ENCODE measurements at places on chromosomes 12 and 14.
A peak's percentile ranks its signal among the peaks of the same experiment; 100 is the strongest.

- DNase-seq, result no peak
Observed at GRCh38 chr12:67716817-67717216, 68.3 kb downstream of the DYRK2 start.

- DNase-seq, result no peak
Observed at GRCh38 chr14:72290241-72290640, 358.0 kb downstream of the RGS6 start.

GRCh38 chr12:116161588-116161987, 115.9 kb downstream of the MED13L start:
- no peak for DNase-seq

DNA sequence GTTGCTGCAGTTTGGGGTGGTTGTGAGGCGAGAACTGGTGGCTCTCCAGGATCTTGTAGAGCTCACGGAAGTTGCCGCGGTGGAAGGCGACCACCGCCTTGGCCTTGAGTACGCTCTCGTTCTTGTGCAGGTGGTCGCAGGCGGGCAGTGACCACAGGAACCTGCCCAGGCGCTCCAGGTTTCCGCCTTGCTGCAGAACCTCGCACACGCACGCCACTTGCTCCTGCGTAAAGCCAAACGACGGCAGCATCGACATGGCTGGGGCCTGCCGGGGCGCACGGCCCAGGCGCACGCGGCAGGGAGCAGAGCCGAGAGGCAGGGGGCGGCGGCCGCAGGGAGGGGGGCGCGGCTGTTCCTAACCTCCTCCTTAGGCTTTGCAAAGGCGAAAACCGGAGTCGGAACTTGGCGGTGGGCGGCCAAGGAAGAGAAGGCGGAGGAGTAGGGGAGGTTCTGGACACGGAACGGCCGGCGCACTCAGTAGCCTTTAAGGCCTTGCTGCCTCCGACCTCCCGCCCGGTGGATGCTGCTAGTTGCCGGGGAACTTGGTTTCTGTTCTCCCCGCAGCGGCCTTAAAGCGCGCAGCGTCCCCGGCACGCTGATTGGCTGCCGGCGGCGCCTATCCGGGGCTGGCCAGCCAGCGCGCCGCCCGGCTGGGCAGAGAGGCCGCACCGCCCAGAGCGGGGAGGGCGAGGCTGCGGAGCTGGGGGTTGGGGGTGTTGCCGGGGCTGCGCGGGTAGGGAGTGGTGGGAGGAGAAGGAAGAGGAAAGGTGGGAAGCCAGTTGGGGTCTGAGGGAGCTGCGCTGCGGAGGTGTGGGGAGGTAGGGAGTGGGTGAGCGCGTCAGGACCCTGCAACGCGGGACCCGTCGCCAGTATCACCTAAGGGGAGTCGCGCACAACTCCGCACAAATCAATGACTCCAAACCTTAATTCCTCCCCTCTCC, at the start of gene SIX1:
Gene SIX1, minus strand, starts transcription at position 544 of the 941 bp plus-strand sequence. Its CDS starts 288 bp downstream, at position 256.
- peak; percentile 70 for DNase-seq

DNA sequence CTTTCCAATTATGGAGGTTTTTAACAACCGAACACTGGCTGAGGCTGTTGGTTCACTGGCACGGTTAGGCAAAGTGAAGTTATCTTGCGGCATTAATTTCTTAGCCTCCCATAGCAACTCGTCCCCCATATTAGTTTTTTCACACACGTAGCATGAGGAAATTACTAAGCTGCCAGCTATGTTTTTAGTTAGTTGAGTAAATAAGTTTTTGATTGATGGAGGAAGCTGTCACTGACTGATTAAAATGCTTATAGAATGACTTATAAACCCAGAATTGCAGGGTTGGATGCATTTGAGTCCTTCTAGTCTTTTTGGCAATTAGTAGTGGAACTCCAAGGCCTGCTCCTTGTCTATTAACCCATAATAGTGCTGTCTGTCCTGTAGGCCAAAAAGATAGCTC, 97.1 kb downstream of the ALG10 start:
- no peak for DNase-seq

DNA sequence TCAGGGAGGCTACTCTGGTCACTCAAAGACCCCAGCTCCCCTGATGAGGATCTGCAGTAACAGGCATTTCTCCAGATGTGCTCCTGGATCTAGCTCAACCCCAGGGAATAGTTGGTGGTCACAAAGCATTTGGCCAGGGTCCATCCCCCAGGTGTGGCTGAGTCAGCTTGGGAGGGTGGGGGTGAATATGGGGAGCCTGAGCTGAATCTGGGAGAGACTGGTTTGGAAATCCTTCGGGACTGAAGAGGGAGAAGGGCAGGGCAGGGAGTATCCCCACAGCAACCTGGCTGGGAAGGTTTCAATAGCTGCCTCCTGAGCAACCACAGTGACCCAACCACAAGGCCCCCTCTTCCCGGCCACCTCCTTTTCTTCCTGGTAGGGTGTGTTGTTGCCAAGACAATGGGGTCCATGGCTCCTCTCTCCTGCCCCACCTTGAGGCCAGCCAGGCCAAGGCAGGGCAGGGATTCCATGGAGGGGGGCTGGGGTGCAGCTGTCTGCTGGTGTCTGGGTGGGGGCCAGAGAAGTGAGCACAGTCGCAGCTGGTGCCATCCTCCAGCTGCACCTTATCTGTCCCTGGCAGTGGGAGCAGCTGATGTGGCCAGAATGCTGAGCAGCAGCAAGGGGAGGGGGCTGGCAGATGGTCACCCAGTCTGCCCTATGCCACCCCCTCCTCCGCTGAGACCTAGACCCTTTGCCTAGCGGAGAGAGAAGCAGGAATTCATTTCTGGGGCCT, 5.5 kb downstream of the ASIC1 start:
- no peak for DNase-seq

- no peak for DNase-seq
Observed at GRCh38 chr12:108837239-108837638, 20.1 kb downstream of the SSH1 start.

GRCh38 chr12:27143256-27144069, 61.1 kb upstream of the C12orf71 start:
- DNase-seq, result no peak

- no peak for DNase-seq
Observed at GRCh38 chr14:35113308-35113950, 8.4 kb downstream of the PPP2R3C start.

DNA sequence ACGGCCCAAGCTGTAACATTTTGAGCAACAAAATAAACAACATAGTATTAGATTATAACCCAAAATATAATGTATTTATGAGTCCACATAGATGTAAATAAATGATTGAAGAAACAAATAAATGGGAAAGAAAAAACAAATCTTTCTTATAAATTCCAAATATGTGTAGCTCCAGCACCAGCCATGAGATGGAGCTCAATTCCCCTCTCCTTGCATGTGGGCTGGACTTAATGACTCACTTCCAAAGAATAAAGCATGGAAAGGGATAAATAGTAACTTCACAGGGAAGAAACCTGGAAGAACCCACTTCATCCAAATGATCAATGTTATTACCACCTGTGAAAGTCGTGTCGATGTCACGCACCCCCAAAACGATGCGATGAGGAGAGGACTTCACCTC, 158.8 kb downstream of the RPAP3 start:
- DNase-seq, result peak; percentile 11

DNA sequence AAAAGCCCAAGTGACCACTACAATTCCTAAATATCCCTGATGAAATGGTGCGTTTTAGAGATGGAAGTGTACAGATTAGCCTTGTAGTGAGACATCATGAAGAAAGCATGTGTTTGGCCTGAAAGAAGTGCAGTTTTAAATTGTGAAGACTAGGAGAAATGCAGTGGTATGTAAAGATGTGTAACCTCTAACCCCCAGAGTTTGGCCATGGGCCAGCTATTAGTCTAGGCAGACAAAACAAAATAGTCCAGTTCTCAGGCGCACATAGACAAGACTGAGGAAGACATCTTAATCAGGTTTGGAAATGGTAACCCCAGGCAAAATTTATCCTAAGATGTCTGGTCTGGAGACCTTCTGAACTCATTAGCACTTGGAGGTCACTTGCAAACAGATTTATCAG, 23.4 kb downstream of the WBP11 start:
- no peak for DNase-seq

DNA sequence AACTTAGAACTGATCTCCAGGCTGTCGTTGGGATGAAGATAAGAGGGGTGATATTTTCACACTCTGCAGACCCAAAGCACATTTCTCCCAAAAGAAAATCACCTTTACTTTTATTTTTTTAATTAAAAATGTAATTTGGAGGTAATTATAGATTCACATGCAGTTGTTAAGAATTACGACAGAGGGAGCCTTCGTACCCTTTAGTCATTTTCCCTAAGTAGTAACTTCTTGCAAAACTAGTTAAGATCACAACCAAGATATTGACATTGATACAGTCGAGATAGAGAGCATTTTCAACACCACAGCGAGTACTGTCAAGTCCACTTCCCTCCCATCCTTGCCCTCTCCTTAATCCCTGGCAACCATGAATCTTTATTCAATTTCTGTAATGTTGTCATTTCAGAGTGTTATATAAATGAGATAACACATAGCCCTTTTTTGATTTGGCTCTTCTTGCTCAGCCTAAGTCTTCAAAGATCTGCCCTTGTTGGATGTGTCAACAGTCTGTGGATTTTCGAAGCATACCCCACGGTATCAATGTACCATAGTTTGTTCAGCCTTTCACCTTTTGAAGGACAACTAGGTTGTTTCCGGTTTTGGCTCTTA, 39.6 kb downstream of the DNAH10 start:
- DNase-seq, result no peak

GRCh38 chr12:106974511-106974910, 12.4 kb downstream of the MTERF2 start:
- no peak for DNase-seq

GRCh38 chr14:103688906-103689902, 26.0 kb downstream of the XRCC3 start:
- DNase-seq, result no peak

DNA sequence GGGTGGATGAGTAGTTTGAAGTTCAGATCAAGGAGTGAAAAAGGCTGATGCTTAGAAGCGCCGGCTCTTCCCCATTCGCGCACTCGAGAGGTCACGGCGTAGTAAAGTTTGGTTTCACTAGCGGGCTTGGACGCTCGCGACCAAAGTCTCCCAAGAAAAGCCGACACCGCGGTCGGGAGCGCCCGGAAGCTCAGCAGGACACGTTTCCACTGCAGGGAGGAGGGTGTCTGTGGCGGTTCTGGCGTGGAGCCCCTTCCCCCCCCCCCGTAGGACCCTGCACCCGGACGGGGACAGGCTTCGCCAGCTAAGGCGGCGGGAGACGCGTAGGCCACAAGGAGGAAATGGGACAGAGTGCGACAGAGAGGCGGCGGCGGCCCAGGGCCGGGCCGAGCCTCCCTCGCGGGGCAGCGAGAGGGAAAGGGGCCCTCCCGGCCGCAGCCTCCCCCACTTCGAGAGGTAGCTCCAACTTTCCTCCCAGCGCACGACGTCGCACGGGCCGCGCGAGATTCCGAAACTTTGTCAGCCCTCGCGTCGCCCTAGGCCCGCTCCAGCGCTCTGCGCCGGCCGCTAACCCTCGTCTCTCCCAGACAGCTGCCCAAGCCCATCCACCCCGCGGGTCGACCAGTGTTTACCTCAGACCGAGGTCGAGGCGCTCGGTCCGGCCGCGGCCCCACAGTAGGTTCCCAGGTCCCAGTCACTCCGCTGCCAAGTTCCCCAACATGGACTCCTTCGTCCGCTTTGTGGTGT, 480 bp downstream of the SCAF11 start:
- peak; percentile 49 for DNase-seq

- DNase-seq, result no peak
Observed at GRCh38 chr12:29104516-29104915, 44.6 kb upstream of the FAR2 start.

GRCh38 chr14:37018571-37019240, 153.7 kb downstream of the SLC25A21 start:
- no peak for DNase-seq

- no peak for DNase-seq
Observed at GRCh38 chr12:97876780-97877179, 414.2 kb downstream of the RMST start.

DNA sequence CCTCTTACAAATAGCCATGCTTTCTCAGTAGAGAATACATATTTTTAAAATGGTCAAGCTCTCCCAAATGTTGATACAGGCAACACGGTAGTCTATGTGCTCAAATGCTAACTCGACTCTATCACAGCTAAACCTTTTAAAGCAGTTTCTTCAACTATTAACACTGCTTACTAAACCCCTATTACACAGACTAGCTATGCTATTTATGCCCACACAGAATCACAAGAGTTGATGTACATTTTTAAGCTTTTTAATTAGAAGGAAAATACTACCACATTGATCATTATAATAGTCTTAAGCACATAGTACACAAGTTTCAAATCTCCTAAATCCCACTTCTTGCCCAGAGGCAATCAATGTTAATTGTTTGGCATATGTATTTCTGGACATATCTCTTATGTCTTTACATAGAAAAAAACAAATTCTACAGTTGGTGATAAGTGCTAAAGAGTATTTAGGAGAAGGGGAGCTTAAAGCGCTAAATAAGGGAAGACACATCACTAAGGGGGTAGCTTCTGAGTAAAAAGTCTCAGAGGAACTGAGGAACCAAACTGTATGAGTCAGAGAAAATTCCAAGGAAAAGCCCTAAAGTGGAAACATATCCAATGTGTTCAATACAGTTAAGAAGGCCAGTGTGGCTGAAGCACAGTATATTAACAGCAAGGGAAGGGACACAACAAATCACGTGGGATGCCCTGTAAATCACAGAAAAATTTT, 13.7 kb downstream of the HNRNPC start:
- DNase-seq, result no peak

DNA sequence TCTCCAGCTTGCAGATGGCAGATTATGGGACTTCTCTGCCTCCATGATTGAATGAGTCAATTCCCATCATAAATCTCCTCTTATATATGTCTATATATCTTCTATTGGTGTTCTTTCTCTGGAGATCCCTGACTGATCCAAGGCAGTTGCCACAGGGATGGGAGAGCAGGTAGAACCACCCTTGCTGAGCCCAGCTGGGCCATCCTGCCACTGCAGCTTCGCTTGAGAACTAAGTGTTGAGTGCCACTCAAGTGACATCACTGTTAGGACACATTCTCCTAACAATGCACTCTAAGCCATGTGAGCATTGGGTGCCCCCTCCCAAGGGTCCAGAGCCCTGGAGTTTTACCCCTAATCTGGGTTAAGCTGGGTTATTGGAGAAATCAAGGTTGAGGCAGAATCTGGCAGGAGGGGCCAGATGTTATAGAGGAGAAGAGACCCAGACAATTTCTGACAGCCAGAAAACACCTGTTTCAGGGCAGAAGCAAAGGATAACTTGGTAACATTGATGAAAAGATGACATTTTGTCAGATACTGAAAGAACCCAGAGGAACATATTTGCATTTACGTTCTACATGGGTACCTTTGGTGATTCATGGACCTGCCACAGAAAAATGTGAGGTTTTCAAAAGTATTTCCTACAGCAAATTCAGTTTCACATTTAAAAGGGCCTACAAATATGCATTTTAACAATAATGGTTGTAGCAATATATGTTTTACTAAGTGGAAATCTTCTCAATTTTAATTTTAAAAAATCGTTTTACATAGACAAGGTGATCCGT, 57.2 kb upstream of the MAX start:
- DNase-seq, result no peak

- no peak for DNase-seq
Observed at GRCh38 chr12:23361971-23362370, 587.5 kb downstream of the SOX5 start.

GRCh38 chr12:68864604-68865003, 56.6 kb downstream of the MDM2 start:
- DNase-seq, result no peak

GRCh38 chr14:101961746-101962502, 2.4 kb upstream of the DYNC1H1 start:
- no peak for DNase-seq
